ENCODE measurements at places on chromosomes 2 and 18.

DNA sequence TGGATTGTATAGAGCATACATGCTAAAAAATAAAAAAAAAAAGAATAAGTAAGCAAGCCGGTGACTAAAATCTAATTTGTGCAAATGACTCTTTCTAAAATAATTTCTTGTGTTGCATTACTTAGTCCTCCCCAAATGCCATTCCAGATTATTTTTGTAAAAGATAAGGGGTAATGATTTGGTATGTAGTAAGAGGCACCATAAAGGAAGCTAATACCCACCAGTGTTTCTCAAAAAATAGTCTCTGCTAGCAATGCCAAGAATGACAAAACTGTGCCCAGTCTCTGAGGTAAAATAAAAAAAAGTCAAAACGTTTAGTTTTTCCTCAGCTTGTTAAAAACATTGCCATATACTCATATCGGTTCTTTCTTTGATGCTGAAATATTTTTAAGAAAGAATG lies 2.7 kb downstream of the METTL5 start:
- DNase-seq, result no peak

- DNase-seq, result peak; percentile 59
Observed at GRCh38 chr2:102615620-102616436, 3.5 kb upstream of the SLC9A2 start.

GRCh38 chr2:60355849-60356261 lies 197.6 kb downstream of the BCL11A start:
- no peak for DNase-seq

DNA sequence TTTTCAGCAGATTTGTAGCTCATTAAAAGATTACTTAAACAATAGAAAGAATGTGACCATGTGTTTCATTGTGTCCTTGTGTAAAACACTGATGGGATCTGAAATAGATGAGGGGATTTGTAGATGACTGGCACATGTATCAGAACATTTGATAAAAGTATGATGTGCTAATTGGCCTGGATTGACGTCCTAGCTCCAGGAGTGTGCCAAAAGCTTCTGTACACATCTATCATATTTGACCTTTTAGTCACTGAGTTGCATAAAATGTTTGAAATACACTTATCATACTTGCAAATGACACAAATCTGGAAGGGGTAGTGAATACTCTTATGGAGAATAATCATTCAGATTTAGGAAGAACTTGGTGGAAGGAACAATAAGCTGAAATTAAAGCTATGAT lies 778.5 kb downstream of the ERBB4 start:
- DNase-seq, result no peak

DNA sequence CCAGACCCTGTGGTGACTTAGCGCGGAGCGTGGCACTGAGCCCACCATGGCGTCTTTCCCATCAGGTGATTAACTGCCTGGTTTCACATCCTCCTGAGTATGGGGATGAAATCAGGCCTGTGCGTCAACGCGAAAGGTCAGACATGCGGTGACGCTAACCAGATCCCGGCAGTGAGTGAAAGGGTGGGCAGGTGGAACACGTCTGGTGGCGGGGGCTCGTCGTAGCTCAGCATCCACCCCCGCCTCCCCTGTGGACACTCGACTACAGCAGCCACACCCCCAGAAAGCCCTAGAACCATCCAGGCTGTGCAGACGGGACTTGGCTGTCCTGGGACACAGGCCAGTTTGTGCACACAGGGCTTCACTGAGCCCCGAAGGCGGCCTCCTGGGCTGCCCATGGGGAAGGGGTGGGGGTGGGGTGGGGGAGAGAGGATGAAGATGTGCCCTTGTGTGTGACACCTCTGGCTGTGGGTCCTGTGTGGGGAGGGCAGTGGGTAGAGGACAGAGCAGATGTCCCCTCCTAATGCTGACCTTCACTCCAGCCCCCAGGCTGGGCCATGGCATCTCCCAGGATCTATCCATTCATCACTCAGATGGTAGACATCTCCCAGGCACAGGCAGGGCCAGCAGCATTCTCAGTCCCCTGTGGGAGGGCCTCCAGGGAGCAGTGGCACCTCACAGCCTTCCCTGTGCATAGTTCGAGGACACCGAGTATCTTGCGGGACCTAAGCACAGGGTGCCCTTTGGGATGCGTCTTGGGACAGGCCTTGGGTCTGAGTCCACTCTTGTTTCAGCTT lies 27.5 kb downstream of the RAMP1 start:
- DNase-seq, result peak; percentile 96

DNA sequence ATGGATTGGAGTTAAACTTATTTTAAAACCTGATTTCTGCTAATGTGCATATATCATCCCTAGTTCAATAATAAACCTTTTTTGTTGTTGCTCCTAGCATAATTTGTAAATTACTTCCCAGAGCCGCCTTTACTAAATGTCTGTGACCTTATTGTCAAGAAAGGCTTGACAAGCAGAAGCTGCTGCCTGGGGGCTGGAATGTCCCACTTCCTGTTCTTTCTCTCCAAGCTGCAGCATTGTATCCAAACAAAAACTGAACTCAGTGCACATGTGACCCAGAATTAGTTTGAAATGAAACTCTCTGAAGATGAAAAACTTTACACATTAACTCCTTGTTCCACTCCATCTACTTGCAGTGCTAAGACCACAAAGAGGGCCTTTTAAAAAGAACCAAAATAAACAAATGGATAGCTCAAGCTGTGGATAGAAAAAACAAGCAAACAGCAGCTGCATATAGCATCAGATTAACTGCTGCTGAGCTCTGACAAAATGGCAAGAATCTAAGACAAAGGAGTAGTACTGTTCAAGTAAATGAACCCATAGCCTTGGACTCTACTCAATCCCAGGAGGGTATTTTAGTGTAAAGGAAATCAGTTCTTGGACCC lies 99.8 kb upstream of the NEUROD1 start:
- no peak for DNase-seq

GRCh38 chr2:24620936-24621335 lies 129.9 kb downstream of the NCOA1 start:
- DNase-seq, result no peak
